ENCODE measurements at places on chromosomes 11 and 22.

- DNase-seq: no peak
These were observed 27.0 kb upstream of the CCDC89 start for GRCh38 chr11:85712953-85713352.

DNA sequence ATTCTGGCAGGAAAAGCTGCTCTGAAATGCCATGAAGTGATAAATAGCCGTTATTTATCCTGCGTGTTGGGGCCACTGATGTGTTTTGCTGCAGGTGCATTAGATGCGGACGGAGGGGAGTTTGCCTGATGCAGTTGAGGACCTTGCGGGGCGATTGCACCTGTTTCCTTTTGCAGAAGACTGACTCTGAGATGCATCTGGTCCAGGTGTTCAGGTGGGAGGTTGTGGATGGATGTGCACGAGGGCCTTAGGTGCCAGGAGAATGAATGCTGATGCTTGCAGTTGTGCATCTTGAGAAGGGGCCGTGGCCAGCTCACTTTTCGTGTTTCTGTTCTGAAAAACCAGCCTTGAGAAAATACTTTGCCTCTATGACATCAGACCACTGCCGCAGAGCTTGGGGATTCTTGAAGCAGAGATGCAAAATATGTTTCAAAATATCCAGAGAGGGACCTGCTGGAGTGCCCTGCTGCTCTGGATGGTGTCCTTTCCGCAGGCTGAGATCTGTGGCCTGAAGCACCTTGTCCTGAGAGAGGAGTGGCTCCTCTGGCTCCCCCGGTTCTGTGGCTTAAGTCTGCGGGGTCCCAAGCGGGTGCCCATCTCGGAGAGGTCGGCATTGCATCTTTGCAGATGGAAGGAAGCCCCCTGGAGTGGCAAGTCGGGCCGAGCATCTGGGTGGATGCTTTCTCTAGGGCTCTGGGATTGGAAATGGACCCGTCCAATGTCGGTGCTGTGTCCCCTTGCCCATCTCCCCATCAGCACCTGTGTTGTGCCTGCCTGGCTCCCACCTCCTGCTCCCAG lies 1031.1 kb downstream of the TBC1D22A start:
- DNase-seq: no peak

- no peak for DNase-seq
These were observed 9.6 kb downstream of the ADM start for GRCh38 chr11:10314199-10315072.

- DNase-seq: no peak
These were observed 6.5 kb downstream of the RFPL3 start for GRCh38 chr22:32364210-32364609.

DNA sequence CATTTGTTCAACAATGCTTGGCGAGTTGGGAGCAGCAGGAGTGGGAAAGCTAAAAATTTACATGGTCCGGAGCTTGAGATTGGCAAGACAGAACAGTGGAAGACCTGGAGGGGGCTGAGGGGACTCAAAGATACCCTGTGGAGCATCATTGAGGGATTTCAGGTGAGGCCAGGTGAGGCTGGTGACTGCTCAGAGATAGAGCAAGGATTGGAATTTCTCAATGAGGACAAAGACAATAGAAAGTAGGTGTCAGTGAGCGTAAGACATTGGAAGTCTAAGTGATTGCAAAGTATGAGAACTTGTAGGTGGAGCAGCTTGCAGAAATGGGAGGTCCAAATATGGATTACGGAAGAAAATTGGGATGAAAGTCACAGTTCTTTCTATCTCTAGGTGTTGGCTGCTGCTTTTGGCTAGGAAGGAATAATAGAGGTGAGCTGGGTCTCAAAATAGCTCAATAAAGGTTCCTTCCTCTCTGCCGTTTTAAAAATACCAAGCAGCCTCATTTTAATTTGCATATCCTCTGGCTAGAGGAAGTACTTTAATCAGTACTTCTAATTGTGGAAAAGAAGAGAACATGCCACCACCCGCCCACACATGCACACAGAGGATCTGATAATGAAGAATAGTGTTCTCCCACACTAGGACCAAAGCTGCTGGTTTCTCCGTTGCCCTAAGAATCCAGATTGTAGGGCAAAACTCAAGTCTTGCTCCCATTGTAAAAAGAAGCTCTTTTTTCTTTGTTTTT lies 41.8 kb upstream of the SORL1-AS1 start:
- DNase-seq: no peak
